ENCODE measurements at places on chromosomes 7 and 10.

- DNase-seq = no peak
Measured at GRCh38 chr7:142349670-142350405, 92.0 kb upstream of the PRSS58 start.

GRCh38 chr7:111210996-111211395 lies 120.1 kb downstream of the LRRN3 start:
- no peak for DNase-seq

- DNase-seq = no peak
Measured at GRCh38 chr7:33845991-33846509, 59.3 kb upstream of the BMPER start.

- no peak for DNase-seq
Measured at GRCh38 chr10:49609006-49609282, 1.2 kb upstream of the SLC18A3 start.

DNA sequence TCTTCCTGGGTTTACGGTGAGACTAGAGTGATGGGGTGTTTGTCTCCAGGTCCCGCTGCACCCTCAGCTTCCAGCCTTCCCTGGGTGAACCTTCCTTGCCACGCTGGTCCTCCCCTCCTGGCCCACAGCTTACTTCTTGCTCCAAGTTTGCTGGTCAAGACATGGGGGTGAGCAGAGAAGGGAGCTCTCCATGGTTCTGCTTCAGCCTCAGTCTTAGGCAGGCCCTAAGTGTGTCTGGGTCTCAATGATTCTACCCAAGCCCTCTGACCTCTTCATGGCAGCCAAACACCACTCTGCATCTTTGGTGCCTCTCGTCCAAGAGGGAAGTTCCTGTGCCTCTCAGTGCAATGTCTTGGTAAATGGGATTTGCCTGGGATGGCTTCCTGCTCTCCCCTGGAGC lies 356.5 kb upstream of the KLF6 start:
- no peak for DNase-seq

- DNase-seq = no peak
Measured at GRCh38 chr7:30771880-30772425, 736 bp downstream of the MINDY4 start.

DNA sequence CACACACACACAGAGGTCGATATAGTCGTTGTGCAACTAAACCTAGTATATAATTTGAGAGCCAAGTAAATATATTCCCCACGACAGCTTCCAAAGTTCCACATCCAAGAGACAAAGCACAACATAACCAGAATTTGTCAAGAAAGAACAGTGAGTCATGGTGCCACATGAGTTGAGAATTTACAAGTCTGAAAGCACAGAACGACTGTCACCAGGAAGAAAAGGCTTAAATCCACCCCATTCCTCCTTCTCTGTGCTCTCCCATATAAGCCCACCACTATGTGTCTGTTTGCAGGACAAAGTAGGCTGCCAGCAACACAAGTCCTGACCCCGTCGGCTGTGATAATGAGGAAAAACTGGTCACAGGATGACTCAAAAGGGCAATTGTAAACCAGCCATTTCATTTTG lies 32.8 kb downstream of the GSAP start:
- DNase-seq = no peak

- no peak for DNase-seq
Measured at GRCh38 chr10:86646532-86646931, 7.8 kb upstream of the OPN4 start.

GRCh38 chr10:68223535-68224165 lies 8.3 kb downstream of the ATOH7 start:
- DNase-seq = no peak

GRCh38 chr7:150413640-150414081 lies 34.5 kb downstream of the ZNF775 start:
- DNase-seq = no peak

DNA sequence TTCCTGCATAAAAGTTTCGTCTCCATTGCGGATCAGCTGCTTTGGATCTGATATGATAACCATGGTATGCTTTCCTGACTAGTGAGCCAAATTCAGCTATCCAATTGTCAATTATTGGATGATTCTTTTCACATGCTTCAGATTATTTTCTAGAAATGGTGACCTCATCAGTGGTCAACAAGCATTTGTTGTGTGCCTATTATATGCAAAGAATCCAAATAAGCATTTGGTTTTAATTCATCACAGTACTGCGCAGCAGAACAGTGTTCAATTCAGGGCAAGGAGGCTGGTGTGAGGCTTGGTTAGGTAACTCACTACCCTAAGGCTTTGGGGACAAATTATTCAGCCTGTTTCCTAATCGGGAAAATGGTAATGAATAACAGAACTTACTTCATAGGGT lies 200.5 kb downstream of the SKAP2 start:
- DNase-seq = no peak

DNA sequence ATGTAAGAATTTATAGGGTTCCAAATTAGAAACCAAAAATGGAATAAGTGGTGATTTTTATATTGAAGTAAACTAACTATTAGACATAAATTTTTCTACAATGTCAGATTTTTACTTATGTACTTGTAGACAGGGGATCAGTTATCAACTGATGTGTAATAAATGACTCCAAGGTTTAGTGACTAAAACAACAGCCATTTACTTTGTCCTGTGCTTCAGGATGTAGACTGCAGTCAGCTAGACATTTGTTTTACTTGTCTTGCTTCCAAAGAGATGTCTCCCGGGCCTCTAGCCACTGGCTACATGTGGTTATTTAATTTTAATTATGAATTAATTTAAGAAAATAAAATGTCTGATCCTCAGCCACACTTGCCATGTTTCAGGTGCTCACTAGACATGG lies 249.7 kb upstream of the IGFBP3 start:
- no peak for DNase-seq

DNA sequence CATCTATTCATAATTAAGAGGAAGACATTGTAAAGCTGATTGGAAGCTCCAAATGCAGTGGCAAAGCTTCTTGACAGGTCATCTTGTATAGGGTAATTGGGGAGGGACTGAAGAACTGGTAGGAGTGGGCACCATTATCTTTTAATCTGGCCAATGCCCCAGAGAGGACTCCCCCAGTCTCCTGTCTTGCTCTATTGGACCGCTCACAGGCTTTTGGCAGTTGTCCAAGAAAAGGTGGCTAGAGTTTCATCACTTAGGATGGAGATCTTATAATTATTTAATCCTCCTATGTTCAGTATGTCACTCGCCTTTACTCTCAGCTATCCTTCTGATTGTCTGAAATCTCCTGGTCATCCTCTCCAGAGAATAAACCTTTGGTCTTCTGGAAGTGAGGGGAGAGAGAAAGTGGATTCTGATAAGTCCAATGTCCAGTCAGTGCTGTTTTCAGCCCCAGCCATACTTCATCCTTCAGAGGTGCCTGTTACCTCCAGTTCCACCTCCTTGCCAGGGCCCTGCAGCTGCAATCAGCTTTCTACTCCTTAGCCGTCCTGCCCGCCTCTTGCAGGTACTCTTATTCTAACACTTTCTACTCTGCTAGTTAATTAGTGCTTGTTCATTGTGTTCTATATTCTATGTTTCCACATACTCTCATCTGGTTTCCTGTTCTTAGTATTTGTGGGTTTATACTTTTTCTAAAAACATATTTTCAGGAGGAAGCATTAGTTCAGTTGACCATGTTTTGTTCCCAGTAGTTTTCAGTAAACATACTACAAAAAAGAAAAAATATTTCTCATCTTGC lies 241.6 kb downstream of the NSUN6 start:
- no peak for DNase-seq

DNA sequence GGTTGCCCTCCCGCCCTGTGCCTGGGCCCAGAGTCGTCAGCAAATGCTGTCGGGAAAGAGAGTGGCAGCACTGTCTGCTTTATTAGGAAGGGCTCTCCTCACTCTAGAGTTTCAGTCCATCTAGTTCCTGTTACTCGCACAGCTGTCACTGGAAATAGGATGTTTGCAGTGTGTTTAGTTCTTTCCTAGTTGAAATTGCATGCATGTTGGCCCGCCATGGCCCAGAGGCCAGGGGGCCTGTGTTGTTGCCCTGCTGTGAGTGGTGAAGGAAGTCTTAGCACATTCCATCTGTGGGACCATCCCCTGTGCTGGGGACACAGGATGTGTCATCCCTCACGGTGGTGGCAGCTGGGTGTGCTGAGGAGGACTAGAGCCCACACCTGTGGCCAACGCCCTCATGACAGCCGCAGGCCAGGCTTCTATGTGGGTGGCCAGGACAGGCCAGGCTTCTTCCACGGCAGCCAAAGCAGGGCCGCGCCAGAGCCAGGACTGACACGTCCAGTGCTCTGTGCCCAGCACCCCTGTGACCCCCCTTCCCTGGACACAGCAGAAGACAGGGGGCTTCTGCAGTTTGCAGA lies 45.4 kb downstream of the ZNF467 start:
- DNase-seq = no peak

DNA sequence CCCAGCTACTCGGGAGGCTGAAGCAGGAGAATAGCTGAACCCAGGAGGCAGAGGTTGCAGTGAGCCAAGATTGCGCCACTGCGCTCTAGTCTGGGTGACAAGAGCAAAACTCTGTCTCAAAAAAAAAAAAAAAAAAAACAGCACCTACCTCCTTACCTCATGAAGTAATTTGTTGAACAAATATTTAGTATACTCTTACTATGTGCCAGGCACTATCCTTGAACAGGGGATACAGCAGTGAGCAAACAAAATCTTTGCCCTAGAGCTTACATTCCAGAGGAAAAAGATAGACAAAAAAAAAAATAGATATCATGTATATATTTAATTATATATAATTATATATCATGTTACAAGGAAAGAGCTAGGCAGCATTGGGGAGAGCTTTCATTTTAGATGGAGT lies 36.4 kb upstream of the HERPUD2 start:
- DNase-seq = no peak

DNA sequence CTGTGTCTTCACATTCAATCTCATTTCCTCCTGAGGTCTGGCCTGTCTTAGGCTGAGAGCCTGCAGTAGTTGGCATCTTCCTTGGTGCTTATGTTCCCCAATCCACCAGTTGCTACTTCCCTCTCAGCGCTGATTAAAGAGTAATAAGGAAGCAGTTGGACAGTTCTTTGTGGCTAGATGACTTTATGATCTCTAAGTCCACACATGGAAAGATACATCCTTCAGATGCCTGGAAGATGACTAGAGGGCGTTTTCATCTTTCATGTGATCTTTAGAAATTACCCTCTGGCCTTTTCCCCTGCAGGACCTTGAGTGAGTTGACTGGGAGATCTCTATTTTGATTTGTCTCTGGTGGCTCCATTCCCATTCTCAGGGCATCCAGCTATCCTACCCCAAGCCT lies 204.5 kb downstream of the GRM3 start:
- DNase-seq = no peak

DNA sequence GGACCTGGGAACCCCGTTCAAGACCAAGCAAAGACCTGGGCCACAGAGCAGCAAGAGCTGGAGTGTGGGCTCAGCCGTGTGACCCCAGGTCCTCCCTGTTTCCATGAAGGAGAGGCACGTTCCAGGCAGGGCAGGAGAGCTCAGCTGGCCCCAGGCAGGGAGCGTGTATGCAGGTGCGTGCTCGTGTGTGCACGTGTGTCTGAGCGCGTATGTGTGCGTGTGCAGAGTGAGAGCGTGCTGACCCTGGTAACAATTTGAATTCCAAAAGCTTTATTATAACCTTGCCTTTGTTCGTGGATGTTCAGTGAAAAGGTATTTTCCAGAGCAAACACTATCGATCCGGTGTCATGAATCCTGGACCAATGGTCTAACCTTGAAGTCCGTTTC lies 54.6 kb downstream of the FOXL3 start:
- no peak for DNase-seq

DNA sequence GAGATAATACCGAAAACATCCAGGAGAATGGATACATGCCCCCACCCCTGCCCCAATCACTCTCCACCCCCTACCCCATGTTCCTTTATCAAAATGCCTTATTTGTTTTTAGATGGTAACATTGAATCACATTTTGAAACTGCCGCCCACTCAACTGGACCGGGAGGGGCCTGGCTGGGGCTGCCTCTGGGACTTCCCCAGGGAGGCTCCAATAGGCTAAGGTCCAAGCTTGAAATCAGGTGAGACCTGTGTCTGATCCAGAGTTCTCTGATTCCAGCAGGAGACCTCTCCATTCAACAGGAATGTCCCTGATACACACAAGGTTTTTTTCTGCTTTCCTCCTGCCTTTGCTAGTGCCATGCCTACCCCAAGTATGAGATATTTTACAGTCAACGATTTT lies 43.8 kb upstream of the ACSL5 start:
- no peak for DNase-seq

DNA sequence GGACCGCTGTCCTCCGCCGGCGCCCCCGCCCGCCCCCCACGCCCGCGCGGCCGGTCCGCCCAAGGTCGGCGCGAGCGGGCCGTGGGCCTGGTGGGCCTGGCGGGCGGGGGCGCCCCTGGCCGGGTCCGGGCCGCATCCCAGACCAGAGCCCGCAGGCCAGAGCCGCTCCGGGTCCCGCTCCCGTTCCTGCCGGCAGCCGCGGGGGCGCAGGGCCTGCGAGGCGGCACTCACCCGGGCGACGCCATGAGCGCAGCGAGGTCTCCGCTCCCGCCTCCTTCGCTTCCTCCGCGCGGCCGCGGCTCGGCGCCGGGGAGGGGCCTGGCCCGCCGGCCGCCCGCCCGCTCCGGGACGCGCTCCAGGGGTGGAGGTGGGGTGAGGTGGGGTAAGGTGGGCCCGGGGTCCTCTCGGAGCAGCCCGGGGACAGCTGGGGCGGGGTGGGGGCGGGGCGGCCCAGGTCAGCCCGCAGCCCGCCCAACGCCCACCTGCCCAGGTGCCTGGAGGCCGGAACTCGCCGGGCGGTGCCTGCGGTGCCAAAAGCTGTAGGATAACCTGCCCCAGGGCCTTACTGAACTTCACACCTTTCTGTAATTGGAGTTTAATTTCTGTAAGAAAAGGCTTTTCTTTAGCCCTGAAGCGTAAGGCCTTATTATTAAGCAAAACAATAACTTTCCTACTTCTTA lies at the start of gene URGCP:
Gene URGCP, minus strand, starts transcription at position 266 of the 680 bp plus-strand sequence. Its CDS starts 21 bp downstream, at position 245.
- DNase-seq = peak; percentile 20

DNA sequence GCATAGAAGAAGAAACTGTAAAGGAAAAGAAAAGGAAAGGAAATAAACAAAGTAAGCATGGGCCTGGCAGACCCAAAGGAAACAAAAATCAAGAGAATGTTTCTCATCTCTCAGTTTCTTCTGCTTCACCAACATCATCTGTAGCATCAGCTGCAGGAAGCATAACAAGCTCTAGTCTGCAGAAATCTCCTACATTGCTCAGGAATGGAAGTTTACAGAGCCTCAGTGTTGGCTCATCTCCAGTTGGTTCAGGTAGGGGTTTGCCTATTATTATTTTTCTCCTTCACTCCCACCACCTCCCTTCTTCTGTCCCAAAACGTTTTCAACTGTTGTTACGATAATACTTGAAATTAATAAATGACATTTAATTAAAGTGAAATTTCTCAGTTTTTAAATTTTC lies 139.6 kb downstream of the MLLT10 start:
- no peak for DNase-seq

DNA sequence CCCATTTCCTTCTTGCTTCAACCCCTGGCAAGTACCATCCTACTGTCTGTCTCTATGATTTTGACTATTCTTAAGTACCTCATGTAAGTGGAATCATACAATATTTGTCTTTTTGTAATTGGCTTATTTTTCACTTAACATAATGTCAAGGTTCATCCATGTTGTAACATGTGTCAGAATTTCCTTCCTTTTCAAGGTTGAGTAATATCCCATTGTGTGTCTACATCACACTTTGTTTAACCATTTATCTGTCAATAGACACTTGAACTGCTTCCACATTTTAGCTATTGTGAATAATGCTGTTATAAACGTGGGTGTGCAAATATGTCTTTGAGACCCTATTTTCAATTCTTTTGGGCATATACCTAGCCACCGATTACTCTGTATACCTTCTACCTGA lies 14.0 kb upstream of the CDK14 start:
- DNase-seq = no peak

All from hypothalamus (tissue), 51 donors.